ENCODE measurements at places on chromosomes 12 and 14.
A peak's percentile ranks its signal among the peaks of the same experiment; 100 is the strongest.

- DNase-seq, result peak; percentile 32
These were observed 30.7 kb upstream of the BCL7A start for GRCh38 chr12:121990692-121991603.

DNA sequence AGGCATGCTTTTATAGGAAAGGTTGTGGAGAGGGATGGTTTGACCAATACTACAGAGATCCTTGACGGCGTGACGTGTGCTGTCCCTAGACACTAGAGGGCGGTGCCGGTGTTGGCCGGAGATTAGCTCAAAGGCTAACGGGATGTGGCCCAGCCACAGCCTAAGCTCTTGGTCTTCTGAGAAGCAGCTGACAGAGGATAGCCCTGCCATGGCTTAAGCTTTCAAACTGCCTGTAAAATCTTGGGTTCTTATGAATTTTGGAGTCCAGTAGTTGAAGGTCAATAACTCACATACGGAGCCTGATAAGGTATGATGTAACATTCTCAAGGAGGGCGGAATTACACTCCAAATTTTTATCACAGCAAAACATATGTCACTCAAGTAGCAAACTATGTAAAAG, 515.7 kb upstream of the ATXN7L3B start:
- no peak for DNase-seq

DNA sequence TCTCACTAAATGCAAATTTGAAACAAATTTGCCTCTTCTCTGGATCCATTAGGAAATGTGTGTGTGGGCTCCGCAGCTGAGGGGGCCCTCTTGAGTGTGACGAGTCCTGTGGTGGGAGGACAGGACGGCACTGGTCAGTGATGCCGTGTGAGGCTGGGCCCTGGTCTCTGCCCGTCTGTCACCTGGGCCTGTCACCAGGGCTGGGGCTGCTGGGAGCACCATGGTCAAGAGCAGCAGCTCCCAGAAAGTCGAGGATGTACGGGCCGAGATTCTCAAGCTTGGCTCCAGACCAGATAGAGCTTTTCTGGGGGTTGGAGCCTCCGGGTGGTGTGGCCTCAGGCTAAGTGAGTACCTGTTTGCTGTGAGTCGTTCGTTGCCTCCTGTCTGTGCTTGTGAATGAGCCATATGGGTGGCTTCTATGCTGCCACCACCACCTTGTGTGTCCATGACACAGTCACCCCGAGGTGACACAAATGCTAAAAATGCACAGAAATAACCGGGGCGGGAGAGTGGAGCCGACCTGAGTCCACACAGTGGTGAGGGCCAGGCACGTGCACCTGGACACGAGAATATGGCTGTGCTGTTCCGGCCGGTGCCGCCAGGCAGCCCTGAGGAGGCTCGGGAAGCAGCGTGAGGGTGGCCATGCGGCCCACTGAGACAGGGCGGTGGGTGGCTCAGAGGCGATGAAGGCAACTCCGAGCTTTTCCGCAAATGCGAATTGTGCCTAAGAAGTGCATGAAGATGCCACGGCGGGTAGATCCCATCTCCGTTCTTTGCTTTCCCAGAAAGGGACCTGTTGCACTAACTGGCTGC, 8.7 kb downstream of the PGAM5 start:
- DNase-seq, result no peak

GRCh38 chr14:26730929-26731618, 133.2 kb upstream of the NOVA1 start:
- DNase-seq, result no peak

DNA sequence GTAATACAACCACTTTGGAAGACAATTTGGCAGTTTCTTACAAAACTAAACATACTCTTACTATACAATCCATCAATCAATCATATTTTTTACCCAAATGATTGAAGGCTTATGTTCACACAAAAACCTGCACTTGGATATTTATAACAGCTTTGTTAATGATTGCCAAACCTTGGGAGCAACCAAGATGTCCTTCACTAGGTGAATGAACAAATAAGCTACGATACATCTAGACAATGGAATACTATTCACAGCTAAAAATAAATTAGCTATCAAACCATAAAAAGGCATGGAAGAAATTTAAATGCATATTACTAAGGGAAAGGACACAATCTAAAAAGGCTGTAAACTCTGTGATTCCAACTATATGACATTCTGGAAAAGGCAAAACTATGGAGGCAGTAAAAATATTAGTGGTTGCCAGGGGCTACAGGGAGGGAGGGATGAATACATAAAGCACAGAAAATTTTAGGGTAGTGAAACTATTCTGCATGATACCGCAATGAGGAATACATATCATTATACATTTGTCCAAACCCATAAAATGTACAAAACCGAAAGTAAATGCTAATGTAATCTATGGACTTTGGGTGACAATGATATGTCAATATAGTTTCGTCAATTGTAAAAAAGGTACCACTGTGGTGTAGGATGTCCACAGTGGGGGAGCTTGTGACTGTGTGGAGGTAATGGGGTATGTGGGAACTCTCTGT, 70.5 kb downstream of the GPR65 start:
- no peak for DNase-seq

- DNase-seq, result no peak
These were observed 33.9 kb downstream of the MTHFD1 start for GRCh38 chr14:64422005-64422404.

GRCh38 chr14:99672506-99673304, 11.4 kb upstream of the CYP46A1 start:
- no peak for DNase-seq

- DNase-seq, result peak; percentile 63
These were observed 7.2 kb upstream of the ANKRD9 start for GRCh38 chr14:102516531-102517391.

GRCh38 chr14:32203928-32204357, 874 bp upstream of the RNU6-8 start:
- DNase-seq, result peak; percentile 14

DNA sequence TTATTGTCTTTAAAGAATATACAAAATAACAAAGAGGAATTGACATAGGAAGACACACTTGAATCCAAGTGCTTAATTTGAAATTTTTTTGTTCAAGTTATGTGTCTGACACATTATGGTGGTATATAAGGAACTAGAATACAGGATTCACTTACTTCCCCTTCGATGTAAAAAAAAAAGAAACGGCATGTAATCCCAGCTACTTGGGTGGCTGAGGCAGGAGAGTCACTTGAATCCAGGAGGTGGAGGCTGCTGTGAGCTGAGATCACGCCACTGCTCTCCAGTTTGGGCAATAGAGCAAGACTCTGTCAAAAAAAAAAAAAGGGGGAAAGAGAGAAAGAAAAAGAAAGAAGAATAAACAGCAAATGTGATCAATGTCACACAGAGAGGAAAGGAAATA, 8.9 kb downstream of the CLEC12A start:
- no peak for DNase-seq

DNA sequence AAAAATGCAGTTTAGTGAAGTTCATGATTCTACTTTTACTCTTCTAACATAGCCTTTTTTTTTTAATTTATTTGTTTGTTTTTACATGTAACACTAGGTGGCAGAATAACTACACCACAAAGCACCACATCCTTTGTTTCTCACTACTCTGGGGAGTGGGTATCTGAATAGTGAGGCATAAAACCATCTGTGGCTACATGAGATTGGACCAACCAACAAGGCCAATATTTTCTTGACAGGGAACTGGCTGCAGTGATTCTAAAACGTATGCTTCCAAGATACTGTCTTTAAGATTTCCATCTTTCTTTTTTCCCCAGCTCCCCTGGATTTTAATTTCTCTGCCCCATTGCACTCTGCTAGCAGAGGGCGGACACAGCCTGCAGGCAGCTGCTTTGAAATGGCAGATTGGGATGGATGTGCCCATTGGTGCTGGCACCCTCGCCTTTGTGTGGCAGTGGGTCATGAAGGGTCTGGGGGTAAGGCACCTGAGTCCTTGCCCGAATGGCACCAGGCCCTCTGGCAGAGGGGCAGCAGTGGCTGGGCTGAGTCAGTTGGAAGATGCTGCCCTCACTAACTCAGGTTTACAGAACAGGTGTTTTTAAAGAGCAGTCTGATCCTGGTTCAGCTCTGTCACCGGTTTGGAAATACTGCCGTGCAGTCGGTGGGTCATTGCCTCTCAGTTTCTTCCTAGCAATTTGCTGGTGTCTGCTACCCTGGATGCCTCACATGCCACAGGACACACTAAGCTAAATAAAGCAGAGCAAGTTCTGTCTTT, 429.1 kb downstream of the RAD51B start:
- DNase-seq, result no peak

GRCh38 chr12:8844665-8845064, 22.2 kb downstream of the A2ML1 start:
- no peak for DNase-seq

- no peak for DNase-seq
These were observed 11.4 kb upstream of the ART4 start for GRCh38 chr12:14854586-14855183.

DNA sequence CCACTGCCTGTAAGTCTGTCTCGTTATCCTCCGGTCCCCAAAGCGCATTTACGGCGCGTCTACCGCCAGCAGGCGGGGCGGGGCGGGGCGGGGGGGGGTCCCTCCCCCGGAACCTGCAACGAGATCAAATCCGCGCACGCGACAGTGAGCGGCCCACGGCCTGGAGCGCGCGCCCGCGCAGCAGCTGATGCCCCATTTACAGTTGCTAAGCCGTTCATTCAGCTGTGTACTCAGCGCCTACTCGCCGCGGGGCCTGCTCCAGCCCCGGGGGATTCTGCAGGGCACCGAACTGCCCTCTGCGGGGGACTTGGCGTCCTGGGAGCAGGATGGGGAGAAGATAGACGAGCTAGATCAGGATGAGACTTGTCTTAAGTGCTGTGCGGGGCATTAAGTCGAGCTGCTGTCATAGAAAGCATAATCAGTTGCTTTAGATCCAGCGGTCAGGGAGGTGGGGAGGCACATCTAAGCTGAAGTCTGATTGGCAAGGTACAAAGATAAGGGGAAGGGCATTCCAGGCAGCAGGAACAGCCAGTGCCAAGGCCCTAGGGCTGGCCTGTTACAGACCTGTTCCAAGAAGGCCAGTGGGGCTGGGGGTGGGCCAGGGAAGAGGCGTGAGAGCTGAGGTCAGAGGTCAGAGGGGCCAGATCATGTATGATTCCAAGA, 1.4 kb upstream of the CCDC85C start:
- DNase-seq, result peak; percentile 84

DNA sequence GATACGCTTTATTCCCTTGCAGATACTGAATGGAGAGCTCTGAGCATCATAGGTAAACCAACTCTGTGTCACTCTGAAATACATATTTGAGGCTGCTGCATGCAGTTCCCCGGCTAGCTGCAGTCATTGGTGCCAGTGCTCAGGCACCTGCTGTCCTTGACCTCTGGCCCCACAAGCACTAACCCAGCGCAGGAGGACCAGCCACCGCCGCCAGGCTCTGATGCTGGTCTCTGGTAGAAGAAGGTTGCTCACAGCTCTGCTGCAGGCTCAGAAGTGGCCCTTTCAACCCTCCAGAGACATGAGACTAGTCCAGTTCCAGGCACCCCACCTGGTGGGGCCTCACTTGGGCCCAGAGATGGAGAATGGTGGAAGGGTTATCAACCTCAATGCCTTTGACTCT, 34.5 kb upstream of the PTPRB start:
- no peak for DNase-seq

- no peak for DNase-seq
These were observed 7.8 kb downstream of the FOXA1 start for GRCh38 chr14:37587131-37587803.

- DNase-seq, result no peak
These were observed 14.8 kb downstream of the HIP1R start for GRCh38 chr12:122850048-122850445.

GRCh38 chr12:57214398-57214781, 2.2 kb upstream of the NXPH4 start:
- DNase-seq, result peak; percentile 76

DNA sequence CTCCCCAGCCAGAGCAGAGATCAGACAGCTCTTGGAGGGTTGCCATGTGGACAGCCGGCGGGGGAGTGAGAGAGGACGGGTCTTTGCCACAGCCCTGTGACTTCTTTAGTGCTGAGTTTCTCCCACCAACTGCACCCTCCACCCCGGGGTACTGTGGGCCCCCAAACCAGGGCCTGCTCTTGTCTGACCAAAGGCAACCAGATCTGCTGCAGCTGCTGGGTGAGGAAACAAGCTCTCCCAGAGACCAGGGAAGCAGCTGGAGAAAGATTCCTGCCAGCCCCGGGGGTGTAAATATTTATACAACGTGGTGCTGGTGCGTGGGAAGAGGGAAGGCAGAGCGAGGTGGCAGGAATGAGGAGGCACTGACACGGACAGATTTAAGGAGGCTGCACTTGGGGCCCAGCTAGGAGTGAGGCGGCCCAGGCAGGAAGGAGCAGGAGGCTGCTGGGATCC, 14.3 kb upstream of the ZFP36L1 start:
- DNase-seq, result no peak

DNA sequence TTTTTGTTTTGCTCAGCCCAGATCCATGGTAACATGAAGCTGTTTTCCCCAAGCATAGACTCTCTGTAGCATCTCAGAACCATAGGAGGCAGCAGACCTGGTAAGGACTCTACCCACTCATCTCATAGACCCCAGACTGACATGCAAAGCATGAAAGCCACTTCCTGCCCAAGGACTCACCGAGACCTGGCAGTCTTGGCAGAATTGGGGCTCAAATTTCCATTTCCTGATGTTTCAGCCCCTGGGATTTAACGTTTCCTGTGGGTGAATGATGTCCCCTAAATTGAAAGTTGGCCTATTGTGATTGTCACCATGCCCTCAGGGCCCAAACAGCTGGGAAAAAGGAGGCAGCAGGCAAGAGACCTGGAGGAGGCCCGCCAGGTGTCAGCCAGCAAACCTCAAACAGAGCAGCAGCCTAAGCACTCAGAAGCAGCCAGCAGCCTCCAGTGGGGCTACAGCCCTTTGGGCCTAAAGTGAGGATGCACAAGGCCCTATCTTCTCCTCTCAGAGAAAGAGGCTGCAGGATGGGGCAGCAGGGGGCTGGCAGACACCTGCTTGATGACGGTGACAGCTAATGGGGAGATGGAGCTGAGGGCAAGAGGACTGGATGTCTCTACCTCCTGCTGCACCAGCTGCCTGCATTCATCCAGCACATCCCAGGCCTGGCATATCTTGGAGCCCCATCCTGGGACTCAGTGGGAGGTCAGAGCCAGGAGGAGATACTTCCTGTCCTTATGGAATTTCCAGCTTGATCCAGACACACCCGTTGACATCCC, 8.5 kb downstream of the KRT85 start:
- DNase-seq, result no peak

GRCh38 chr14:82951171-82951570, 1417.5 kb upstream of the SEL1L start:
- no peak for DNase-seq

DNA sequence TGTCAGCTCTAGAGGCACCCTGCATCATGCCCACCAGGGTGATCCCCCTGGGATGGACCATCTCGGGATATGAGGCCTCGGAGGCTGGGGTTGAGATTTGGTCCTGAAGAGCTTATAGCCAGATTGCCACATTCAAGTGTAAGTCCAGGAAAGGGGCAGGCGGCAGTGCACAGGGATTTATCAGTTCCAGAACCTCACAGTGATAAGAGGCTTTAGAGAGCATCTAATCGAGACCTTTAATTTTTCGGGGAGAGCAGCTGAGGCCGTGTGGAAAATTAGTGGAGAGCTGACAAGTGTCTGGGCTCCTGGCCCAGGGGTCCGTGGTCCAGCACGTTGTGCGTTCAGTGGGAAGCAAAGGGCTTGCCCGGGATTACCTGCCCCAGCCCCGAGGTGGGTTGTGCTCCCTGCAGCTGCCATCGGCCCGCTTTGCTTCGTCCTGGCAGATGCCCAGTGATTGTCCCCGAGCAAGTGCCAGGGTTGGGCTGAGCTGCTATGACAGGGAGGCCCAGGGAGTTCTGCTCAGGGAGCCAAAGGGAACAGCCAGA, 52.1 kb downstream of the C14orf132 start:
- no peak for DNase-seq

Data from activated naive CD4-positive, alpha-beta T cell treated with Interleukin-2 at 50 U/mL for 16 hours (primary cell).